Fibroblast of lung (primary cell): ENCODE measurements at places on chromosomes 2 and 18. TPM values are rescaled to one million over a fixed set of nuclear protein-coding genes. Genes with fewer than 3 reads are reported as not detected.

- no peak for DNase-seq
Measured at GRCh38 chr2:201242571-201243277, 17.6 kb upstream of the CASP8 start.

- no peak for DNase-seq
Measured at GRCh38 chr2:107717661-107718060, 109.0 kb upstream of the RGPD4 start.

GRCh38 chr2:101398116-101398821, 11.0 kb upstream of the CREG2 start:
- no peak for DNase-seq

- DNase-seq: no peak
Measured at GRCh38 chr18:57621246-57621604, 411 bp downstream of the NARS1 start.

ITM2C gene
- polyA plus RNA-seq: 182 and 236 TPM in 2 replicates

GRCh38 chr2:191302459-191303139, 57.4 kb downstream of the MYO1B start:
- no peak for DNase-seq

HOXD3 gene
- not detected in 2 replicates for polyA plus RNA-seq

MTERF4 gene
- 35.5 and 38.9 TPM in 2 replicates for polyA plus RNA-seq

DNA sequence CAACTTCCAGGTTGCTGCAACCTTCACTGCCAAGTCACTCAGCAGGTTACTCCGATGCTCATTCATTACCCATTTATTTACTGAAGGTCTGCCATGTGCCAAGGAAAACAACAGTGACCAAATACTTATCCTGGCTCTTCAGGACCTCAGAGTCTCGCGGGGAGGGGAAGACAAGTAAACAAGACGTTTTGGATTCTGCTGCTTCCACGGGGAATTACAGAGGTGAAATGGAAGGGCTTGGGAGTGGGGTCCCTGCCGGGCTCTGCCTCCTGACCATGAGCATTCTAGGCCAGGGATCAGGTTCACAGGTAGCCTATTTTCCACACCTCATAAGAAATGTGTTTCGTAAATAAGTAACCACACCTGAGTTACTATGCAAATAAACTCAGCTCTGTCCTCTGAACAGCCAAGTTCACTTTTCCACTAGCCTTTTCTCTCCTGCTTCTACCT, 68.1 kb downstream of the CLHC1 start:
- DNase-seq: peak; percentile 32

DNA sequence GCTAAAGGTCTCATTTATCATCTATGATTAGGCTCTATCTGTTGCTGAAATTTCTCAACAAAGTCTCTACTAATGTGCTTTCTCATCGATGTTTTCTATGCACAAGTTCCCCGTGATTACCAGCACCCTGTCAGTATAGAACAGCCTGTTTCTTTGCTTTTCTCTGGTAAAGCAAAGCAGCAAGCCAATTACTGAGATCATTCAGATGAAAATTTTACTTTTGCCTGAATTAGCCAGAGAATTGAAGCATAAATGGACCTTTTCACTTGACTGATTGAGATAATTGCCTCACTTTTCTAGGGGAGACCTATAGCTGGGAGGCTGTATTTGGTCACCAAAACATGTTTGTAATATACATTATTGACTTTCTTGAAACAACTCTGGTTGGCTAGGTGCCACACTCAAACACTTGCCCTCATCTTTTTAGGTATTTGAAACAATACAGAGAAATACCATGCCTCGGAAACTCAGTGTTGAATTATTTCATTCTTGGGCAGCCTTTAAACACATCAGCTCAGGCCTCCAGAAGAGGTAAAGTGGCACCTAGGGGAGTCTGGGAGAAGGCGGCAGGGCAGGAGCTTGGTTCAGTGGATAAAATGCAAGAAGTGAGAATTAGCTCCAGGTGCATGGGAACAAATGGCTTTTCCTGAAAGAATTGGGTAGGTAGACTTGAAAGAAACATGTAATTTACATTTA, 96.2 kb downstream of the GALNT3 start:
- no peak for DNase-seq

KLHL41 gene
- 0.42 and 1.2 TPM in 2 replicates for polyA plus RNA-seq

DNA sequence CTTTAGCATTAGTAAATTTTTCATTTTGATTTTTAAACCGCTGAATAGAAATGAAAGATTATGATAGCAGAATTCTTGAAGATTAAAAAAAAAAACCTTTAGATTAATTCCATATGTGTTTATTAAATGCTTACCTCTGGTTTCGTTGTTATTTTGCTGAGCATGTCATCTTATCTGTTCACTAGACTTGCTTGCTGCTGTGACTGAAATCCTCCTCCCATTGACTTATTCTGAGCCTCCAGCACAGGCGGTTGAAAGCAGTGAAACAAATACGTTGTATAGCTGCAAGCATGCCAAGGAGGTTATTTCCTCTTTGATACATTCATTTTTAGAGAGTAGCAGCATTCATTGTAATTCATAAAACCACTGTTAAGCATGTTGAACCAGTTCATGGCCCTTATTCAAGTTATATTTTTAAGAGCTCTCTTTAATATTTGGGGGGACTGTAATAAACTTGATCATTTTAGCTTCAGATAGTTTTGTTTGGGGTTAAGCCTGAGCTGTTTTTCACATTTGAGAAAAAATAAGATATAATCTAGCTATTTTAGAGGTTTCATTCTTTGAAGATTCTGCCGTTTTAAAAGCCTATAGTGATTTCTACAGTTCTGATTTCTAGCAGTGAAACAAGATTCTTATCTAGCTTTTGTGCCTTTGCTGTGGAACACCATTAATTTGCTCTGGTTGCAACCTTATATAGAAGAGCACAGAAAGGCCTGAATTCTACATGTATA, at the start of gene HTR2B:
TSS of gene HTR2B (minus strand) at position 205 of the 731 bp plus-strand sequence. CDS start 1,278 bp downstream, outside the sequence.
- peak; percentile 67 for DNase-seq

COL4A4 gene
- 0.07 and 0.76 TPM in 2 replicates for polyA plus RNA-seq

GRCh38 chr2:106192752-106193689, 1.1 kb downstream of the UXS1 start:
- peak; percentile 78 for DNase-seq

RESP18 gene
- not detected in 2 replicates for polyA plus RNA-seq

- DNase-seq: no peak
Measured at GRCh38 chr2:5741242-5741641, 49.1 kb downstream of the SOX11 start.

DNA sequence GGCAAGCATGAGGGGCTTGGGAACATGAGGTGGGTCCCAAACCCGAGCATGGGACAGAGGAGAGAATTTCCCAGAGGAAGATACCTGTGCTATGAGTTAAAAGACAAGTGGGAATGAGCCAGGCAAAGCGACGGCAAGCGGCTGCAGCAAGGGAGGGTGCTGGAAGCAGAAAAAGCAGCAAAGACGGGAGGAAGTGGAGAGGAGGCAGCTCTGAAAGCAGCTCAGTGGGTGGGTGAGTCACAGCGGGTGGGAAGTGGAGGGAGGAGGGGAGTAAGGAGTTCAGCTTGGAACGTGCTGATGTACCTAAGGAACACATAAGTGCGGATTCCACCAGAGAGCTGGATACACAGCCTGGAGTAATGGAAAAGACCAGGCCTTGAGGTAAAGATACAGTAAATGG, 41.4 kb downstream of the THUMPD2 start:
- peak; percentile 96 for DNase-seq

DNA sequence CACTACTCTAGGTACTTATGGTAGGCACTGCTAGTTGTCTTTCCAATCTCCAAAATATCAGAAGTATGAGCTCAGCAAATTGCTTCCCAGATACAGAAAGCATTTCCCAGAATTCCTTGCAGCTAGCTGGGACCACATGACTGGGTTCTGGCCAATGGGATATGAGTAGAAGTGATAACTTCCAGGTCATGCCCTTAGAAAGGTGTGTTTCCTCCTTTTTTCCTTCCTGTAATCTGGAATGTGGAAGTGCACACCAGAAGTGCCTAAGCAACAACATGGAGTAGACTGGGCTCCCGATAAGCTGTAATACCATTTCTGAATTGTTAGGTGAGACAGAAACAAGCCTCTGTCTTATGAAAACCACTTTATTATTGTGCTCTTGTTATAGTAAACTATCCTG, 279.8 kb downstream of the ZNF385B start:
- no peak for DNase-seq

GRCh38 chr2:62309465-62310091, 113.7 kb downstream of the B3GNT2 start:
- no peak for DNase-seq

CDK5R2 gene
- 0.02 and 0.05 TPM in 2 replicates for polyA plus RNA-seq

DNA sequence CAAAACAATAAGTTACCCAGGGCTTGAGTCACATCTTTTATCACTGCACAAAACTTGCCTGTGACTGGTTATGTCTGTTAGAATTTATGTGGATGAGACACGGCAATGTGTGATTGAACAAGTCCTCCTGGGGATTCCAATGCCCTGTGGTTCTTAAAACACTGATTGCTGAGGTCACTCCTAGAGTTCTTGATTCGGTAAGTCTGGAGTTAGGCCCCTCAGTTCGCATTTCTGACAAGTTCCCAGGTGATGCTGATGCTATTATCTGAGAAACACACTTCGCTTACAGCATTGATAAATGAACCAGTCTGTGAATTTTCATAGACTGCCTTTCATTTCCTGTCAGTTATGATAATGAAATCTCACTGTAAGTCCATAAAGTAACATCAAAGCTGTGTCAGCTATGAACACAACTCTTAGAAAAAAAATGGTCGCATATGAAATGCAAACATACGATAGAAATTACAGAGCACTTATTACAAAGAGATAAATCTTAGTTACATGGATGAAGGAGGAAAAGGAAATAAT, 214.0 kb downstream of the DLGAP1 start:
- DNase-seq: no peak

DNAJC5G gene
- polyA plus RNA-seq: not detected in 2 replicates

DNA sequence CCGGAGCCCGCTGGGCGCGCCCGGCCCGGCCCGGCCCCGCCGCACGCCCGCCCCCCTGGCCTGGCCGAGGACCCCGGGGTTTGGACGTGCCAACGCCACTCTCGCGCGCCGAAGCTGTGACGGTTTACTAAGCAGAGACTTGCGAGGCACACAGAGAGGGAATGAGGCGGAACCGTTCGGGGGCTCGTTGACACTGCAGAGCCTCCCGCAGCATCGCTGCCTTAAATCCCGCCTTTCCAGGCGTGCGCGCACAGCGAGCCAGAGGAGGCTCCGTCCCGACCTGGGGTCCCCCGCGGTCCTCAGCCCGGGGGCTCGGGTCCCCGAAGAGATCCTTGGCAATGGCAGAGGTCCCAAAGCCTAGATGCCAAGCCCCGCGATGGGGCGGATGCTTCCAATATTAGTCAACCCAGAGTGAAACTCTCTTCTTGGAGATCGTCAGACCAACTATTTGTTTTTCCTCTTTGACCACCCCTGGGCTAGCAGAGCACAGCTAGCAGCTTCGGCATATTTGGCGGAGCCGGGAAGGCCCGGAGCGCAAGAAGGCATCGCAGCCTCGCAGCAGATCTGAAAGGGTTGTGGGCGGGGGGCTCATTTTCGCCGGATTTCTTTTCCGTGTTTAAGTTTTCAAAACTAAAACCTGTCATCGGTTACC, at the start of gene ZNF385B:
TSS of gene ZNF385B (minus strand) at position 197 of the 652 bp plus-strand sequence.
- DNase-seq: peak; percentile 38

SP140 gene
- polyA plus RNA-seq: 0.17 and 0.60 TPM in 2 replicates

DNA sequence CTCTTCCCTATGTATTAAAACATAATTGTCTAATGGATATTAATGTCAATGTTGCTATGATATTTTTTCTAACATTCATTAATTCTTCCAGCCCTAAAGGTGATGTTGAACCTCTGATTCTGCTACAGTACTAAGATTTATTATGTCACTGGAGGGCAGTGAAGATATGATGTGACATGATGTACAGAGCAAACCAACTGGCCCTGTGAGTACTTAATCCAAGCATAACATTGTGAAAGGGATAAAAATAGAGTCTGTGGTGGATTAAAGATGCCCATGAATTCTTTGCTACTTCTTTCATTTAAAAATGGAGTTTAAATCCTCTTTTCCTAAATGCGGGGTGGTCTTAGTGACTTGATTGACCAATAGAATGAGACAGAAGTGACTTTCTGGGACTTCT, 51.8 kb downstream of the IL1R2 start:
- DNase-seq: no peak

MEP1B gene
- polyA plus RNA-seq: not detected in 2 replicates

DNA sequence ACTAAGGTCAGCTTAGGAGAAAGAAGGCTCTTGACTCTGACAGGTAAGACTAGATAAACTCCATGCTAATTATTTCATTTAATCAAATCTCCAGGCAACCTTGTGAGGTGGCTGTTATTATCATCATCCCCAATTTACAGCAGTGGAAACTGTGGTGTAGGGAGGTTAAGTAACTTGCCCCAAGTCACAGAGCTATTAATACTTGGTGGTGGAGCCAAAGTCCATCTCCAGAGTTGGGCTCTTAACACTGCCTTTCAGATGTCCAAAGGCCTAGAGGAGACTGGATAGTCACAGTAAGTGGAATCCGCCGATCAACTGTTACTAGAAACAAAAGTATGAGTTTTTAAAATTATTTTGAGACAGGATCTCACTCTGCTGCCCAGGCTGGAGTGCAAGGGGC, 46.6 kb upstream of the SP3 start:
- DNase-seq: no peak
